ENCODE measurements at places on chromosomes 4 and X. TPM values are rescaled to one million over a fixed set of nuclear protein-coding genes. Genes with fewer than 3 reads are reported as not detected.

NIPAL1 gene
- 13.9 TPM for total RNA-seq

HAND2 gene
- total RNA-seq, result 8.3 TPM

ELOVL6 gene
- 51.6 TPM for total RNA-seq

ZIC3 gene
- not detected for total RNA-seq

F9 gene
- 0.24 TPM for total RNA-seq

CT45A5 gene
- total RNA-seq, result not detected

GLOD5 gene
- not detected for total RNA-seq

SPANXN4 gene
- not detected for total RNA-seq

SRPK3 gene
- not detected for total RNA-seq

ATP6AP2 gene
- total RNA-seq, result 160 TPM

LPAR4 gene
- 5.3 TPM for total RNA-seq

PCYT1B gene
- total RNA-seq, result 5.7 TPM

PRSS12 gene
- total RNA-seq, result 14.1 TPM

AREG gene
- 17.1 TPM for total RNA-seq

HDX gene
- 10.7 TPM for total RNA-seq

LARP1B gene
- total RNA-seq, result 15.4 TPM

ETDA gene
- not detected for total RNA-seq

ART3 gene
- total RNA-seq, result not detected

ASB12 gene
- total RNA-seq, result not detected

CLNK gene
- not detected for total RNA-seq

CT45A3 gene
- not detected for total RNA-seq

RWDD4 gene
- 20.5 TPM for total RNA-seq

PPARGC1A gene
- 93.3 TPM for total RNA-seq

NPY5R gene
- not detected for total RNA-seq

CD99 gene
- total RNA-seq, result 292 TPM

ZNF827 gene
- total RNA-seq, result 39.9 TPM

ARX gene
- total RNA-seq, result 12.1 TPM

USP17L12 gene
- not detected for total RNA-seq

HELT gene
- not detected for total RNA-seq

NLGN4X gene
- 51.5 TPM for total RNA-seq

COL25A1 gene
- total RNA-seq, result 9.2 TPM

KIT gene
- total RNA-seq, result 19.5 TPM

EGFL6 gene
- 0.40 TPM for total RNA-seq

UGT2A1 gene
- not detected for total RNA-seq

HTRA3 gene
- 0.52 TPM for total RNA-seq

MAGEC1 gene
- not detected for total RNA-seq

GPAT3 gene
- total RNA-seq, result 53.7 TPM

CD40LG gene
- total RNA-seq, result not detected

MAGEE2 gene
- total RNA-seq, result not detected

APLN gene
- total RNA-seq, result 1.2 TPM

DCAF12L2 gene
- total RNA-seq, result 0.64 TPM

MCTS1 gene
- total RNA-seq, result 43.7 TPM

INTU gene
- total RNA-seq, result 11.8 TPM

MSANTD1 gene
- 1.4 TPM for total RNA-seq

GPR119 gene
- 21.9 TPM for total RNA-seq

MAGEA1 gene
- total RNA-seq, result not detected

SUPT20HL1 gene
- total RNA-seq, result not detected

SHROOM3 gene
- total RNA-seq, result 32.1 TPM

SLC38A5 gene
- 1.8 TPM for total RNA-seq

NPY2R gene
- 0.43 TPM for total RNA-seq

TBC1D1 gene
- 110 TPM for total RNA-seq

TMEM31 gene
- total RNA-seq, result not detected

GAGE13 gene
- not detected for total RNA-seq

Data from type B pancreatic cell (in vitro differentiated cells).